ENCODE measurements at places on chromosomes 7 and 10.
A peak's percentile ranks its signal among the peaks of the same experiment; 100 is the strongest.

DNA sequence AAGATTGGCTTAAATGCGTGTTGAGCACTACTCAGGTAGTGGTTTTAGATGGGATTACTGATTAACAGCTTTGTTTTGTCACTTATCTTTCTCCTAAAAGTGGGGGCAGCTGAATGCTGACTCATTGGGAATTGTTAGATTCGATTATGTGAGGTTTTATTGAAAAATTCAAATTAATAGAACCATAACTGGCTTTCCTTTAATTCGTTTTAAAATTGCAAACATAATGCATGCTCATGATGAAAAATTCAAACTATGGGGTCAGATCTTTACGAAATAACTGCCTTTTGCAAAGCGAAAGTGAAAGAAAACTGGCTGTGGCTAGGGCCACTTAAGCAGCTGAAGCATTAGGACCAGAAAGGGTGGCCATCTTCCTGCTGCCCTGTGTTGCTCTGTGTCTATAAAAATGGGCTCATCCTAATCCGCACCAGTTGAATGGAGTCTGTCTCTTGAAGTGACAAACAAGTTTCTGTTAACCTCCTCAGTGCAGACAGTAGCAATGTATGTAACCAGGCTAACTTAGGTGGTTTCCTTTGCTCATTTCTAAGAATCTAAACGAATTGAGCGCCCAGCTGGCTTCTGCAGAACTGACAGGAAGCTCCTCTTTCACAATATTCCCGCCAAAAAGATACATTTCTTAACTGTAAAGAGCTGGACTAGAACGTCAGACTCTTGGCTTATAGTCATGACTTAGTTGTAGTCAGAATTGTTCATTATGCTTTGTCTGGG is 27.8 kb downstream of the DENND10 start:
- no peak for DNase-seq

GRCh38 chr7:88429382-88429781 is 122.7 kb upstream of the STEAP4 start:
- DNase-seq: peak; percentile 15

- no peak for DNase-seq
These were observed 15.7 kb downstream of the RBM33 start for GRCh38 chr7:155660059-155660757.

GRCh38 chr7:106021151-106022067 is 58.3 kb downstream of the CDHR3 start:
- DNase-seq: peak; percentile 88

GRCh38 chr10:30284865-30285594 is 64.0 kb downstream of the MTPAP start:
- DNase-seq: no peak

- no peak for DNase-seq
These were observed 61.8 kb upstream of the CALCR start for GRCh38 chr7:93636276-93636675.

GRCh38 chr10:47147186-47147585 is 152.8 kb upstream of the GDF10 start:
- no peak for DNase-seq

- no peak for DNase-seq
These were observed 13.5 kb downstream of the GHRHR start for GRCh38 chr7:30977222-30977621.

DNA sequence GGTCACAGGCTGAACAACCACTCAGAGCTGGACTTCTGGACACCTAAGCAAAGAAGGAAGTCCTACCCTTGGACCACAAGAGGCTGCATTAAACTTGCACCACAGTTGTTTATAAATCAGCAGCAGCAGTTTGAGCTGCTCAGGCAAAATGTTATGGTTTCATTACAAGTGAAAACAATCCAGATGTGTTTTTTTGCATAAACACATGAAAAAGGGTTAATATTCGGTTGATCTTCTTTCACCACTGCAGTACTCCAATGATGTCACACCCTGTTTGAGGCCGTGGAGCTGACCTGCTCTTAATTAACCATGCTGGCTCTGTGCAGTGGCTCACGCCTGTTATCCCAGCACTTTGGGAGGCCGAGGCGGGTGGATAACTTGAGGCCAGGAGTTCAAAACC is 490.8 kb upstream of the CELF2 start:
- DNase-seq: no peak

- peak; percentile 56 for DNase-seq
These were observed 184.1 kb downstream of the DOCK4 start for GRCh38 chr7:112022128-112022527.

DNA sequence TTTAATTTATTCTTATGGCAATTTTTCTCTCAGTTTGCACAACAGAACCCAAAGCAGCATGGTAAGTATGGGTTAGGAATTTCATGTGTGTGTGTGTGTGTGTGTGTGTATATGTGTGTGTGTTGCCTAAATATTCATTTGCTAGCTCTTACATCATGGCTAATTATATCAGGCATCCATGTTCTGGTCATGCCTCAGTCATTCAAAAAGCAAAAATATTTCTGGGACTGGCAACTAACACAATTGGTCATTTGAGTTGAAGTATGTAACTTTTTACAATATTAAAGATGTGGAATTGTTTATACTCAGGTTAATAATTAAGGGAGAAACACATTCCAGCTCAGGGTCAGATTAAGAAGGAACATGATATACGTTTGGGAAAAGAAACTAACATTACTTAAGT is 67.6 kb upstream of the PHYHIPL start:
- no peak for DNase-seq

Measured in NCI-H69 (cell line).